Fibroblast of skin of scalp (primary cell): ENCODE measurements at places on chromosomes 7 and 10.
A peak's percentile ranks its signal among the peaks of the same experiment; 100 is the strongest.

GRCh38 chr7:26538689-26539088 lies 247.0 kb downstream of the SNX10 start:
- no peak for DNase-seq

GRCh38 chr7:102916881-102917280 lies 4.1 kb downstream of the LRRC17 start:
- peak; percentile 48 for DNase-seq

DNA sequence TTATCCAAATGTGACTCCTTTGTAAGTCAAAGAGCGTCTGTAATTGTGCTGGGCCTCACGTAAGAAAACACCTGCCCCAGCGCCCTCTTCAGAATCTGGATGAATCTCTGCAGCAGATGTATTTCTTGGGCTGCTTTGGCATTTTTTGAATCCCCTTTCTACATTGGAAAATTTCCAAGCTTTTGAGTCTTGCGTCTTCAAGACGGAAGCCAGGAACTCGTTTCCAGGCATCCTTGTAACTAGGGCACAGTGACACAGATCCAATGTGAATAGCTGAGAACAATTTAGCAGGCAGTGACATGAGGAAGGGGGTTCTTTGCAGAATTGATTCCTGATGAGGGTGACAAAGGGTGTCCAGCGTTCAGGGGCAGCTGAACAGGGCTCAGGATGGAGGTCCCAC lies 862.3 kb downstream of the TYW1 start:
- no peak for DNase-seq

GRCh38 chr10:18582803-18583202 lies 68.6 kb downstream of the NSUN6 start:
- DNase-seq = no peak

- DNase-seq = no peak
Observed at GRCh38 chr10:124143721-124144120, 50.3 kb upstream of the CHST15 start.

- no peak for DNase-seq
Observed at GRCh38 chr7:126606331-126606730, 646.4 kb downstream of the GRM8 start.

DNA sequence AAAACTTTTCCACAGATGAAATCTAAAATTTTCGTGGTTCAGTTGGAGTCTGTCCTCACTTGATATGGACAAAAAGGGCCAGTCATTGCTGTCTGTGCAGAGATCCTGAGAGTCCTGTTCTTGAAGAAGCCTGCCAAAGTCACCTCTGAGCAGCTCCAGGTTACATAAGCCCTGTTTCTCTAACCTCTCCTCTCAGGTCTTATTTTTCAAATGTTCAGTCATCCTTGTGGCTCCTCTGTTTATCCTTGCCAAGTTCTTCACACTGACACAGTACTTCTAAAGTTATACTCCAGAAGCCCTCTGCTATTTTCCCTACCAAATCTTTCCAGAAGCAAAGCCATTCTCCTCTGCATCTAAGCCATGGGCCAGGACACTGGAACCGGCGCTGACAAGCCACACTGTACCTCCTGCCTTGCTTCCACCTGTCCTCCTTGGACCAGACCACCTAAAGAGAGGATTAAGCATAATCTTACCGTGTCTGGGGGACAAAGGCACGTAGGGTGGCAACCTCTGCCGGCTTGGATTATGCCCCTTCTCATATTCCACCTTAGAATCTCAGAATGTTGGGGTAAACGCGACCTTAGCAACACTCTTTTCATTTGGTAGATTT lies 161.6 kb downstream of the JAZF1 start:
- DNase-seq = no peak

DNA sequence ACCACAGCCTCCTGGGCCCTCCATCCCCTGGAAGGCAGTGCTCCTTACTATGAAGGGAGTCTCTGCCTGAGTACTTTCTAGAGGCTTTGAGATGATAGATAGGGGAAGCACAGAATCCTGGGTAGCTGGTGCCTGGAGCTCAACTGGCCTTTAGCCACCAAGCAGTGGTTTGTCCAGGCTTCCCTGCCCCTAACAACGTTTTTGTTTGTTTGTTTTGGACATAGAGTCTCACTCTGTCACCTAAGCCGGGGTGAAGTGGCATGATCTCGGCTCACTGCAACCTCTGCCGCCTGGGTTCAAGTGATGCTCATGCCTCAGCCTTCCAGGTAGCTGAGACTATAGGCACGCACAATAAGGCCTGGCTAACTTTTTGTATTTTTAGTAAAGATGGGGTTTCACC lies 289.4 kb downstream of the PLXNA4 start:
- DNase-seq = no peak

DNA sequence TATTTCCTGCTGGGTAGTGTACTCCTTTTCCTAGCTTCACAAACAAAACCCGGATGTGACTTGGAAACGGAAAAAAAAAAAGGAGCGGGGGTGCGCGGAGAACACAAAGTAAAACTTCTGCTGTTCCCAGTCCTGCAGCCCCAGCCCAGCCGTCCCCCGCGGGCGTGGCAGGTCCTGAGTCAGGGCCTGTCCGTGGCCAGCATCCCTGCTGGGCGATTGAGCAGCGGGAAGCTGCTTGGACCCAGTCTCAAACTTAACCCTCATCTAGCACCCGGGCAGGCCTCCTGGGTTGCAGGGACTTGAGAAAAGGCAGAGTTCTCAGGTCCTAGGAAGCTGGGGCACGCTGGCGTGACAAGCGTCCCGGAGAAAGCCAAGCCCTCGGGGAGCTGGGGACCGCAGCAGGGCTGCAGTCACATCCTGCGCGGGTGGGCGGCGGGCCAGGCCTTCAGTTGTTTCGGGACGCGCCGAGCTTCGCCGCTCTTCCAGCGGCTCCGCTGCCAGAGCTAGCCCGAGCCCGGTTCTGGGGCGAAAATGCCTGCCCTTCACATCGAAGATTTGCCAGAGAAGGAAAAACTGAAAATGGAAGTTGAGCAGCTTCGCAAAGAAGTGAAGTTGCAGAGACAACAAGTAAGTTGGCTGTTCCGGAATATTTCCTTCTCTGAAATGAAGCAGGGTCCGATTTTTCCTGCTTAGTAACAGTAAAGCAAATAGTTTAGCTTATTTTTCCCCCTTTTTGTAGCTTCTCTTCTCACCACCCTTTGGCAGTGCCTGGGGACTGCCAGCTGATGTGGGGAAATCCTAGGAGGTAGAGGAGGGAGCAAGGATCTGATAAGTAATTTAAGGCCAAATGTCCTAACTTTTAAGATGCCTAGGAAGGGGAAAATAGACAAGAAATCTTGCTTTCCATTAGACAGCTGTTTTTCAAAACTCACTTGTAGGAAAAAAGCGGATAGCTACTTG lies at the start of gene GNG11:
TSS of gene GNG11 (plus strand) at position 129 of the 960 bp plus-strand sequence. CDS start at position 532, 403 bp downstream.
- DNase-seq = peak; percentile 84

DNA sequence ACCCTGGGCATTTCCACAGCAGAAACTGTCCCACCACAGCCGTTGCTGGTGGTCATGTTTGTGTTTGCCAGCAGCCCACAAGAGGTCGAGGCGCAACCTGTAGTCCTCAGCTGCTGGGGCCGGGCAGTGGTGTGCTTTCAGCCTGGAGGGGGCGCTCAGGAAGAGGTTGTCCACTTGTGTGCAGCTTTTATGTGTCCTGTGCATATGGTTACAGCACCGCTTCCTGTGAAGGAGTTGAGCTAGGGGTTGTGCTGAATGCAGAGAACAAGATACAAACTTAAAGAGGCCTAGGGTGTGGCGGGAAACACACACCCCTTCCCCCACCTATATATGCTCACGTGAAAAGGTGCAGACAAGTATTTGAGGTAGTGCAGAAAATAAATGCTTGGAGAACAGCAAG lies 29.5 kb upstream of the PFKFB3 start:
- DNase-seq = no peak

GRCh38 chr7:36185756-36186155 lies 32.7 kb downstream of the EEPD1 start:
- no peak for DNase-seq

- no peak for DNase-seq
Observed at GRCh38 chr10:59838085-59838789, 68.1 kb downstream of the CCDC6 start.

DNA sequence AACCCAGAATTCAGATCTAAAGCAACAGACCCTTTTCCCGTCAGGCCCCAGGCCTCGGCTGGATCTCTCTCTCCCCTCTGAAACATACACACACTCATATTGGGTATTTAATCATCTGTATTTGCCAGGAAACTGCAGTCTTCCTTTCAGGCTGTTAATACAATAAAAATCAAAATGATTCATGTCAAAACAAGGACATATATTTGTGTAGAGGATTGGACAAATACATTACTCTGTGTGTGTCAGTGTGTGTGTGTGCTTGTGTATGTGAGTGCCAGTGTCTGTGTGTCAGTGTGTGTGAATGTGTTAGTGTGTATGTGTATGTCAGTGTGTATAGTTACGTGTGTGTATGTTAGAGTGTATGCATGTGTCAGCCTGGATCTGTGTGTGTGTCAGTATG lies 90.8 kb downstream of the JCAD start:
- DNase-seq = no peak

GRCh38 chr10:112919721-112920120 lies 30.3 kb upstream of the TCF7L2 start:
- peak; percentile 75 for DNase-seq

GRCh38 chr10:61452655-61453641 lies at the start of gene TMEM26:
TSS of gene TMEM26 (minus strand) at chr10:61453381. CDS start at chr10:61453081, 300 bp downstream.
- DNase-seq = peak; percentile 33

- no peak for DNase-seq
Observed at GRCh38 chr7:135275971-135276580, 42.4 kb downstream of the STRA8 start.
